ENCODE measurements at places on chromosomes 6 and 20. TPM values are rescaled to one million over a fixed set of nuclear protein-coding genes. Genes with fewer than 3 reads are reported as not detected.

GRCh38 chr20:40960521-40960956 is 68.1 kb upstream of the TOP1 start:
- DNase-seq = no peak

DNA sequence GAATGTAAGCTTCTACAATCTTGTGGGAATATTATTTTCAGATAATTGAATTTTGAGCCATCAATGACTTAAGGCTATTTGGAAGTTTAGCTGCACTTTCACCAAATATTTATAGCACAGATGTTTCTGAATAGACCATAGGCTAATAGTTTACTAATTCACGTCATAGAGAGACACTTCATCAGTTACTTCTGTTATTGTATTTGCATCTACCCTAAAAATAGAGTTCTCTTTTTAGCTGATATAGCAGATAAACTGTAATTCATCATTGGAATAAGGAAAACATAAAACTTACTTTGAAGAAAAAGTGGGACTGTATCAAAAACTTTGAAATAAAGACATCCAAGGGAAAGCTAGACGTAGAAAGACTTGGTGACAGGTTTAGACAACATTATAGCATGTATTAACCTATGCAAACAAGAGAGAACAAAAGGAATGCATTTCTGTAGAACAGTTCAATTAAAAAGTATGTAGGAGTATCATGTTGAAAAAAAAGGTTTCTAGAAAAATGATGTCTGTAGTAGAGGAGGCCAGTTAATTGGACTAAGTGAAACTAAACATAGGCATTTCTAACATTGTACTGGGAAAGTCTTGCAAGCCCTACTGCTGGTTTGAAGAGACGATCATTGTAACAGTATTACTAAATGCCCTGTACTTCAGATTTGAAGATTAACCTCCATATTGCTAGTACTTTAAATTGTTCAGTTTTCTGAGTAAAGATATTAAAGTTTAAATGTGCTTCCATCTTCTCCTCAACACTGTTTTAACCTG is 123.3 kb downstream of the ZFAND3 start:
- DNase-seq = no peak

- no peak for DNase-seq
Measured at GRCh38 chr20:36775196-36775595, 1.6 kb upstream of the DSN1 start.

- DNase-seq = no peak
Measured at GRCh38 chr6:150579611-150580010, 20.1 kb upstream of the PLEKHG1 start.

GRCh38 chr6:30821862-30822784 is 62.2 kb upstream of the DDR1 start:
- DNase-seq = peak; percentile 59

DNA sequence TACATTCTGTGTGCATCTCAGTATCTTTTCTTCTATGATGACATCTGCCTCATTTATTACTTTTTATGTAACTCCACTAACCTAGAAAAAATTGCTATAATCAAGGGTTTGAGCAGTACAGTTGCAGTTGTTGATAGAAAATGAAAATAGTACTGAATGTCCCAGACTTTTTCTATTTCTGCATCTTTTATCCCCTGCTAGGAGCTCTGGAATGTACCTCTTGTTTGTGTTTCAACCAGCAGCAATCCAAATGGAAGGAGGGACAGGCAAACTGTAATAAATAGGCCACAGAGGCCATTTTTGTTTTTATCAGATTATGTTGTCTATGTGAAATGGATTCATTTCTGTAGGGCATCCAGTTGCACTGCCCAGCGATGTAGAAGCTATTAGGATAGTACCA is 536.9 kb downstream of the KIF16B start:
- DNase-seq = no peak

DNA sequence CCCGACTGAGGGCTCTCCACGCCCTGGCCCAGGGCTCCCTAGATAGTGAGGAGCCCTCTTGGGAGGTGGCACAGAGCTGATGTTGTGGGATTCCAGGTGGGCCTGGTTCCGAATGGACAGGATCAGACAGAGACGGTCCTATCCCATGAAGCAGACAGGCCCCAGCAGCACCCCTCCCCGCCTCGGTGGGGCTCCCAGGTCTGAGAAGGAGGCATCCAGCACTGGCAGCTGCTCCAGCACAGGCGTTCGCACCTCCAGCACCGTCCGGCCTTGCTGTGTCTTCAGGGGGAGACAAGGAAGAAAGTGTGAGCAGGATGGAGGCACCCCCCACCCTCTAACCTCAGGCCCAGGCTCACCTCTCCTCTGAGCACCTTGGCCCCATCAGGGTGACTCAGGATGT is 28.7 kb downstream of the COL11A2 start:
- DNase-seq = no peak

- DNase-seq = no peak
Measured at GRCh38 chr20:51363378-51363777, 179.1 kb downstream of the NFATC2 start.

DNA sequence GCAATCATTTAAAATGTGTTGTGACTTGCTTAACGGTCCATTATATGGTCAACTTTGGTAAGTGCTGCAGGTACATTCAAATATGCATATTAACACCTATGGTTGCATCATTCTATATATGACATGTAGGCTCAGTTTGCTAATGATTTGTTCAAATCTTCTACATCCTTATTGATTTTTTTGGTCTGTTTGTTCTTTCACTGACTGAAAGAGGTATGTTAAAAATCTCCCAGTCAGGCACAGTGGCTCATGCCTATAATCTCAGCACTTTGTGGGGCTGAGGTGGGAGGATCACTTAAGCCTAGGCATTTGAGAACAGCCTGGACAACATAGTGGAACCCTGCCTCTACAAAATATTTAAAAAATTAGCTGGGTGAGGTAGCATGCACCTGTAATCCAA is 29.2 kb downstream of the PIGU start:
- DNase-seq = no peak

GRCh38 chr6:128351255-128351514 is 169.2 kb downstream of the PTPRK start:
- no peak for DNase-seq

DNA sequence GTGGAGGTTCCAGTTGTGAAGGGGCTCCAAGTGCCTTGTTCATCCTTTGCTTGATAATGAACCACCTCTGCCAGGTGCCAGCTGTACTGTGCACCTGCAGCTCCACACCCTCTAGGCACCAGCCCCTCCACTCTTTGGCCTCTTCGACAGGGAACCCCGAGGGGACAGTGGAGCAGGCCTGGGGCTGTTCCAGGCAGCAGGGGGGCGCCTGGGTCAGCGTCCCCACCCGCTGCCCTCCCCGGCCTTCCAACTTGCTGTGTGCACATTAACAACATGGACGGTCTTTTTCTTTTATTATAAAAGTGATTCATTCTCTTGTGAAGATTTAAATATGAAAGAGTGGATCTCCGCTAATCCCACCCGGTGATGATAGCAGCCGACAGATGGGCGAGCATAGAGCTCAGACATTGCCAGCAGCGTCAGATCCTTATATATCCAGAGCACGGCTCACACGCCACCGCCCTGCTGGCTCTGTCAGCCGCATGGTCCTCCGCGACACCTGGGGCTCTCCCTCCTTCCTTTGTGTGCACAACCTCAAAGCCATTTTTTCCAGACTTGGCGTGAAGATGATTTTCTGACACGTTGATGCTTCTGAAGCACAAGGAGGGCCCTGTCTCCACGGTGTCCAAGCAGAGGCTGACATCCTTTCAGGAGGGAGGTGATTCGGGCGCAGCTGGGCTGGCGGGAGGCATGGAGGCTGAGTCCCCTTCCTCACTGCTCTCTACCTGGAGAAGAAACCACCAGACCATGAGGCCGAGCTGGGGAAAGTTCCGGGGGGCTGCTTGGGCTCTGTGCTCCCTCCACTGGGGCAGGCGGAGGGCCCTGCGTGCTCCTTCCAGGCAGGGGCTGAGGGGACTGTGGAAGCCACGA is 22.2 kb upstream of the MRGBP start:
- no peak for DNase-seq

GRCh38 chr6:43009124-43009523 is 4.6 kb downstream of the MEA1 start:
- no peak for DNase-seq

DNA sequence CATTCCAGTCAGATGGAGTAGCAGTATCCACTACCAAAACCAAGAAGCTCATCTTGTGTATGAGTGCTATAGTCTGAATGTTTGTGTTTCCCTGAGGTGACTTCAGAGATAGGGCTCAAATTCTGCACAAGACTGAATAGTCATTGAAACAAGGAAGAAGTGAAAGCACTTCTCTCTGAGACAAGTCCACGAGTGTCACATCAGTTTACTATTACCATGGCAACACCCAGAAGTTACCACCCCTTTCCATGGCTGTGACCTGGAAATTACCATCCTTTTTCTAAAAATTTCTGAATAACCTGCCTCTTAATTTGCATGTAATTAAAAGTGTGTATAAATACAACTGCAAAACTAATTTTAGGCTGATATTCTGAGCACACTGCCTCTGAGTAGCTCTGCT is 682.1 kb upstream of the ADGRB3 start:
- DNase-seq = no peak

DNA sequence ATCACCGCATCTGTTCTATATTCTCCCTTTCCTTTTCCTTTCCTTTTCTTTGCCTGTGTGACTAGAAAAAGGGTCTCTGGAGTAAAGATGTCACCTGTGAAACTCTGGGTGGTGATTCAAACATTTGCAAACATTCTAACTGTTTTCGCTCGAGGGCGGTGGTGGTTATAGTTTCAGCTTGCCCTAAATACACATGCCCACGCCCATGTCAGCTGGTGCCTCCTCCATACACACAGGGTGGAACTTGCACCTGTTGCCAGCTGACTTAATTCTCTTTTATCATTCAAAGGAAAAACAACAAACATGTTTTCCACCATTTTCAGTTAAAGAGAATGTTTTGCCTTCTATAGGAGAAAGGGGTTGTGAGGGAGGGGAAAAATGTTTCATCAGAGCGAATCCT is 381.9 kb upstream of the ARID1B start:
- no peak for DNase-seq

DNA sequence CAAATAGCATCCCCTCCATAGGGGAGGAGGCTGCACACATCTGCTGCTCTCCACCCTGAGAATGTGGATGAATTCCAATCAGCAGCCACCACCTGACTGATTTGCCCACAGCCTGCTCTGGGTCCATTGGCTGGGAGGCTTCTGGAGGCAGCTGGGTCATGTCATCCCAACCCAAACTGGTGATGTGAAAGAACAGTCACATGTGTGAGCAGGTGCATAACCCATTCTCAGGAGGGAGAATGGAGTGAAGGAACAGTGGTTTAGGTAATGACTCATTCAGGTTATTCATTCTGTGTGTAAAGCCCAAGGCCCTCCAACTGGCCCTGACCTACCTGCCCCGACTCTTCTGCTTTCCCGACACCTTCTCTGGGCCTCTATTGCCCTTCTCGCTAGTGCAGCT is 90.9 kb upstream of the GCM1 start:
- peak; percentile 49 for DNase-seq

- DNase-seq = no peak
Measured at GRCh38 chr6:1609041-1609647, 571 bp upstream of the FOXC1 start.

DNA sequence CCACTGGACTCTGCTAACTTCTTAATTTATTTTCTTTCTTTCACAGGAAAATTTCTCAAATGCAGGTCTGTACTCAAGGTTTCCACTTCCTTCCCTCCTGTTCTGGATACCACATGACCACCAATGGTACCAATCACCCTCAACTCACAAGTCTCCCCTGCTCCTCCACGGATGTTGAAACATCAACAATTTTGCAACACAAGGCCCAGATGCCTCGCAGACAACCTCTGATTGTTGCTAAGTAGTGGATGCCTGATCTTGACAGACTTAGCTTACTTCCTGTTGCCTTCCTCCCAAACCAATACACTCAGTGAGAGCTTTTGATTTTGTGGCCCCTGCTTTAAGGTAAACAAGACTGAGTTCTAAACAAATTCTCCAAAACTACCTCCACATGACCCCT is 146.6 kb downstream of the FRK start:
- DNase-seq = no peak

- peak; percentile 97 for DNase-seq
Measured at GRCh38 chr20:33518071-33518470, 28.2 kb downstream of the CBFA2T2 start.

DNA sequence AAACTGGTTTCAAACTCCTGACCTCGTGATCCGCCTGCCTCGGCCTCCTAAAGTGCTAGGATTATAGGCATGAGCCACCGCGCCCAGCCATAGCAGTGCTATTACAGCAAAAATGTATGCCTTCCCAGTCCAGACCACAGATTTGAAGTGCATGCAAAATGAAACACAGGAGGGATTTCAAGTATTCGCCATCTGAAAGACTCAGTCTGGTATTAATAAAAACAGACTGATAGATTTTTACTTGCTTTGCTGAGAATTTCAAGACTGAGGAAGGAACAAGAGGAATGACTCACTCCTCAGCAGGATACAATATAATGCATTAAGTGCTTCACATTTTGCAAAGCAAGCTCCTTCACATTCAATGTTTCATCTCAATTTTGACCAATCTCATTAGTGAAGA is 134.9 kb downstream of the TMEM200A start:
- peak; percentile 25 for DNase-seq

- no peak for DNase-seq
Measured at GRCh38 chr6:91539456-91539855, 952.6 kb upstream of the MAP3K7 start.

DNA sequence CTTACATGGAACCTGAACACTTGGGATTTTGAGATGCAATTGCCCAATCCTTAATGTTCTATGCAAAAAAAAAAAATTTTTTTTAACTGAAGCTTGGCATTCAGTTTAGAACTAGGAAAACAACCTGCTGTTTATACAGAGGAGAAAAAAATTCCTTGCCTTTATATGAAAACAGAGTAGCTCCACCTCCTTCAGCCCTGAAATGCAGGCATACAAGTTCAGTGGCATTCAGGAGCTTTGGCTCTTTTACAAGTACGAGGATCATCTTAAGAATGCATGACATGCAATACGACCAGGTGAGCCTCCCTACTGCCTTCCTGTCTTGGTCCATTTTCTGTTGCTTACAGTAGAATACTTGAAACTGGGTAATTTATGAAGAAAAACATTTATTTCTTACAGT is 20.4 kb downstream of the PAX1 start:
- no peak for DNase-seq

GRCh38 chr6:43120944-43121913 is 45.1 kb downstream of the PTK7 start:
- peak; percentile 98 for DNase-seq

The CUL9 gene
- 20.3 TPM for total RNA-seq

The SNAP91 gene
- 0.10 TPM for total RNA-seq

The HTR1E gene
- total RNA-seq = 0.15 TPM

The OR12D3 gene
- not detected for total RNA-seq

The BLCAP gene
- 43.4 TPM for total RNA-seq

The MYT1 gene
- under 0.01 TPM for total RNA-seq

The PHF20 gene
- total RNA-seq = 58.4 TPM

The PRPF6 gene
- 94.5 TPM for total RNA-seq

The C20orf144 gene
- total RNA-seq = not detected

The AKAP12 gene
- total RNA-seq = 54.4 TPM

The PI3 gene
- total RNA-seq = 0.55 TPM

Measured in renal cortical epithelial cell (primary cell).